ENCODE measurements at places on chromosomes 2 and 18.

DNA sequence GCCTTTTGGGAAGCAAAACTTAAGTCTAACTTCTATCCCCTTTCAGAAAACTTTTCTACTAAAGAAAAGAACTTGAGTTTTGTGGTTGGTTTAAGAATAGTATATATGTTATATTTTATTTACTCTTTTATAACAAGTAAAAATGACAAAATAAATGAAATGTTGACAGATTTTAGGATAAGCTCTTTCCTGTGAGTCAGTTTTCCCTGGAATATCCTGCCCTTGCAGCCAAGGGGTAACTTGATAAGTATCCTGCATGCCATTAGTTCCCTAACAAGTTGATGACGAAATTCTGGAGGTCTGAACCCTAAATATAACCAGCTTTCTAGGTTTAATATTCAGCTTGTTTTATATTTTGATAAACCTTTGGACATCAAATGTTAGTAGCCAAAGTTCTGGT is 7.3 kb upstream of the HTR2B start:
- no peak for DNase-seq

DNA sequence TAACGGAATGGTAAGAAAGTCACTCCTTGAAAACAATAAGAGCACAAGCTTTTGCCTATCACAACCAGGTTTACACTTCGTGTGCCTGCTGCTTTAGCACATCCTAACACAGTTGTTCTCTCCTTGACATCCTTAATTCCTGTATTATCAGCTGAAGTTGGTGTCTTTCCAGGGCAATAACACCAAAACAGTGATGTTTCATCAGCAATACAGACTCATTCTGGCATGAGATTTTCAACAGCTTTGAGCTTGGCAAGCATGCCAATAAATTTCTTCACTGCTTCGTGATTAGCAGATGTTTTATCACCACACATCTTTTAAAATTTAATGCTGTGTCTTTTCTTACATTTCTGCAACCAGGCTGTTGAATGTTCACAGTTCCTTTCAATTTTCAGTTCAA is 148.4 kb downstream of the EIPR1 start:
- DNase-seq, result no peak

GRCh38 chr2:181106789-181107627 is 126.6 kb downstream of the UBE2E3 start:
- DNase-seq, result no peak

DNA sequence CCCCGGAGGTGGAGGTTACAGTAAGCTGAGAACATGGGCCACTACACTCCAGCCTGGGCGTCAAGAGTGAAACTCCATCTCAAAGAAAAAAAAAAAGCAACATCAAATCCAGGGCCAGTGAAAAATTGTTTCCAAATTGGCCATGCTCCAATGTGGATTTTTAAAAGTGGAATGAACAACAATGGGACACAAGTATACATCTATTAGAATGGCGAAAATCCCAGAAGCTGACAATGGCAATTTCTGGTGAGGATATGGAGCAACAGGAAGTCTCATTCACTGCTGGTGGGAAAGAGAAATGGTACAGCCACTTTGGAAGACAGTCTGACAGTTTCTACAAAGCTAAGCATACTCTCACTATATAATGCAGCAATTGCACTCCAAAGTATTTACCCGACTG is 161.4 kb downstream of the UXS1 start:
- DNase-seq, result no peak

GRCh38 chr2:71122387-71123298 is 7.4 kb downstream of the MCEE start:
- no peak for DNase-seq

Measured in anterior cingulate cortex (tissue), 58 donors.